ENCODE measurements at places on chromosomes 16 and 17.

DNA sequence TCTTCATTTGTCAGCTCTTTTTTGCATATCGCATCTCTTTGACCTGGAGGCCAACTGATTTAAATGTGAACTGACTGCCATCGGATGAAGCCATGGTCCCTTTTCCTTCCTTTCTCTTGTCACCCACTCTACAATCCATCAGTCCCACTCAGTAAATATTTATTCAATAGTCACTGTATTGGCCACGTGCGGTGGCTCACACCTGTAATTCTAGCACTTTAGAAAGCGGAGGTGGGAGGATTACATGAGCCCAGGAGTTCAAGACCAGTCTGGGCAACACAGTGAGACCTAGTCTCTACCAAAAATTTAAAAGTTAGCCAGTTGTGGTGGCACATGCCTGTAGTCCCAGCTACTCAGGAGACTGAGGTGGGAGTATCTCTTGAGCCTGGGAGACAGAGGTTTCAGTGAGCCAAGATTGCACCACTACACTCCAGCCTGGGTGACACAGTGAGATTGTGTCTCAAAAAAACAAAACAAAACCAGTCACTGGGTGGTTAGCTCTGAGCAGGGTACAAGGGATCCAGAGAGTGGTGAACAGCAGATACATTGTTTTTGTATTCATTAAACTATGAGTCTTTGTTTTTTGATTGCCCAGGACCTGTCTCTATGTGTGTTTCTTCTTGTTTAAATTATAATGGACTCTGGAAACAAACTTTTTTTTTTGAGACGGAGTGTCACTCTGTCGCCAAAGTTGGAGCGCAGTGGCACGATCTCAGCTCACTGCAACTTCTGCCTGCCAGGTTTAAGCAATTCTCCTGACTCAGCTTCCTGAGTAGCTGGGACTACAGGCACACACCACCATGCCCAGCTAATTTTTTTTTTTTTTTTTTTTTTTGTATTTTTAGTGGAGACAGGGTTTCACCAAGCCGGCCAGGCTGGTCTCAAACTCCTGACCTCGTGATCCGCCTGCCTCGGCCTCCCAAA lies 6.9 kb downstream of the PHAF1 start:
- peak; percentile 20 for DNase-seq

- DNase-seq: no peak
These were observed 17.5 kb downstream of the LIMD2 start for GRCh38 chr17:63682441-63682840.

DNA sequence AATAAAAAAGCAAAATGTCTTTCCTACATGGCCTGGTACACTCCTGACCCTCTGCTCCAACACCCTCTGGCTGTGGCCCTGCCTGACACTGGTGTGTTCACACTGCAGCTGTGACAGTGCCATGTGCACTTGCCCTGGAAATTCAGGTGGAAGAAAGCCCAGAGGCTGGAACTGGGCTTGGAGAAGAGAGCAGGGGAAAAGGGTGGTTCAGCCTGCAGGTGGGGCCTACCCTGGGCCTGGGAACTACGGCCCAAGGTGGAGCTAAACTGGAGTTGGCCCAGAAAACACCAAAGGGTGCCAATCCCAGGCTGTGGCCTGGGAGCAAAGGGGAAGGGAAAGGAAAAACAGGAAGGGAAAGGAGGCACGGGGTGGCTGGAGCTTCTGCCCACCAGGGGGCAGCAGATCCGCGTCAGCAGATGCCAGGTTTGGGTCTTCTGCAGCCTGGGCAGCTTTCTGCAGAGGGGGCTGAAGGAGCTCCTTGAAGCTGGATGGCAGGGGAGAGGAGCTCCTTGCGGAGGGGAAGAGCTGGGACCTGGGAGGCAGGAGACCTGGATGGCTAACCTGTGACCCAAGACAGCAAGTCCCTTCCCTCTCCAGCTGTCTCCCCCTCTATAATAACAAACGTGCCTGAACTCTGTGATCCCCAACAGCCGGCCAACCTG lies 15.4 kb upstream of the CTCF start:
- peak; percentile 54 for DNase-seq

GRCh38 chr16:66511602-66512271 lies 38.2 kb downstream of the TK2 start:
- DNase-seq: peak; percentile 86

- no peak for DNase-seq
These were observed 9.6 kb downstream of the GPRC5B start for GRCh38 chr16:19874851-19875546.

Measured in AG10803 (cell line).